Hair follicle dermal papilla cell (primary cell): ENCODE measurements at places on chromosomes 3 and 15. TPM values are rescaled to one million over a fixed set of nuclear protein-coding genes. Genes with fewer than 3 reads are reported as not detected.

Gene DUOXA2
- not detected in 2 replicates for total RNA-seq

Gene EXD1
- not detected in 2 replicates for total RNA-seq

Gene SLC2A2
- total RNA-seq, result under 0.01 TPM in 1 of 2 replicates, not detected in the other

Gene TMEM158
- 64.1 and 95.2 TPM in 2 replicates for total RNA-seq

Gene MKRN2OS
- total RNA-seq, result not detected in 2 replicates

Gene SKOR1
- 0.24 and 0.49 TPM in 2 replicates for total RNA-seq

Gene ACTRT3
- 9.2 TPM in 2 replicates for total RNA-seq

Gene SEMA4B
- total RNA-seq, result 8.4 and 9.2 TPM in 2 replicates

Gene HYKK
- total RNA-seq, result 1.9 and 3.1 TPM in 2 replicates

Gene KNL1
- total RNA-seq, result 2.9 and 3.6 TPM in 2 replicates

Gene ISLR2
- 0.73 TPM in 1 of 2 replicates, not detected in the other for total RNA-seq

Gene COL6A5
- under 0.01 and 0.97 TPM in 2 replicates for total RNA-seq

Gene CPLX3
- total RNA-seq, result not detected in 2 replicates

Gene AGBL1
- total RNA-seq, result not detected in 2 replicates

Gene GRAMD1C
- total RNA-seq, result 1.7 and 2.4 TPM in 2 replicates

Gene ARHGEF26
- total RNA-seq, result 0.61 and 1.3 TPM in 2 replicates

Gene FAM107A
- 0.32 and 0.85 TPM in 2 replicates for total RNA-seq
